Keratinocyte (primary cell): ENCODE measurements at places on chromosomes 2 and 18.

GRCh38 chr2:21607572-21607971 lies 483.8 kb downstream of the TDRD15 start:
- no peak for DNase-seq

- no peak for DNase-seq
Observed at GRCh38 chr2:121665504-121665903, 16.2 kb upstream of the CLASP1 start.

DNA sequence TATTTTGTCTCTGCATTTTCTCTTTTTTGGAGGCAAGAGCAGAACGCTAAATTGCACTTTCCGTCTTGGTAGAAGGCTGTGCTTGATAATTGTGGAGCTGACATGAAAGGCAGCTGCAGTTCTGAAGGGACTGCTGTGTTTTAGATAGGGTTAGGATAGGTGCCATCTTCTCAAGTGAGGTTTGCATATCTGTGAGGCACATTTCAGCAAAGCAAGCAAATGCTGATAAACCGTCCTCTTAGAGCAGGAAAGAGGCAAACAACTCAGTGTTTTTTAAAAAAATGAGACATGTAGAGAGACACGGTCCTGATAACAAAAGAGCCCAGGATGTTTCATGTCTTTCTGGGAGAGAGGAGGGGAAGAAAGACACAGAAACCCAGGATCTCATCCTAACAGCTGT lies 217.7 kb downstream of the SOCS6 start:
- DNase-seq = no peak

DNA sequence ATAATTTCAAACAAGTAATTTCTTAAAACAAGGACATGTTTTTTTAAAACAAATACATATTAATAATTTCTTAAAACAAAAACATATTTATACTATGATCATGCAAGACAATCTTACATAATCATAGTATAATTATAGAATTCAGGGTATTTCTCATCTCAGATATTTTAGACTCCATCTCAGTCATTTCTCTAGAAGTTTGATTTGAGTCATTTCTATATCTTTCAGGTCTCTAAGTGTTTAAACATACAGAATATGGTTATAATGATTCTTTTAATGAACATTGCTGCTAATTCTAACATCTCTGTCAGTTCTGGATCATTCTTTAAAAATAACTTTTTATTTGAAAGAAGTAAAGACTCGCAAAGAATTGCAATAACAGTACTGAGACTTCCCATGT lies 154.2 kb upstream of the KYNU start:
- DNase-seq = no peak

DNA sequence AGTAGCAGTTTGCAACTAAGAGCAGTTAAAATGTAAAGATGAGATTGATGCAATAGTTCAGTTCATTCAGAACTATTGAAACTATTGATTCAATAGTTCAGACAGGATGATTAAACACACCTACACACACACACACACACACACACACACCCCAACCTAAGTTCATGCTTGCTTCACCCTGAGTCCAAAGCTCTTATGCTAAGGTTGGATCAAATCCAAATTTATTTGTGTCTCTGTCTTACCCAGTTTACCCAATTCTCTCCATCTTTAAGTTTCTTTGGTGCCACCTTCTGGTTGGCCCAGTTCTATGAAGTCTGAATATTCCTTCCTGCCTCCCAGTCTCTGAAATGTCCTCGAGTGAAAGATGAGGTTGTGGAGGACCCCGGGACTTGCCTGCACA lies 5.1 kb downstream of the SERPINB8 start:
- no peak for DNase-seq

DNA sequence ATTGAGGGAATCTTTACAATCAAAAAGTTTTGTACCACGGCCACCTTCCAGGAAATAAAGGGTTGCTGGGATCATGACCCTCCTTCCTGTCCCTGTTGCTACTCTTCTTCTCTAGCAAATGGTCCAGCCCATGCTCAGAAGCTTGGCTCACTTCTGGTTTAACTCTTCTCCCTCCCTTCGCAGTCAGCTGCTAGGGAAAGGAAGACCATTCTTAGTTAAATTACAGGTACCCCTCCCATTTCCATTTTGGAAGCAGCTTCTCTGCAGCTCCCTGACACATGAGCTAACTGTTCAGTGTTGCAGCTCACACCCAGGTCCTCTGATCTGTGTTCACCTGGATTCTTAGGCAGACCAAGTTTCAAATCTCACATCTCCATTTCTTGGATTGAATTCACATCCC lies 100.3 kb downstream of the DOCK10 start:
- no peak for DNase-seq

DNA sequence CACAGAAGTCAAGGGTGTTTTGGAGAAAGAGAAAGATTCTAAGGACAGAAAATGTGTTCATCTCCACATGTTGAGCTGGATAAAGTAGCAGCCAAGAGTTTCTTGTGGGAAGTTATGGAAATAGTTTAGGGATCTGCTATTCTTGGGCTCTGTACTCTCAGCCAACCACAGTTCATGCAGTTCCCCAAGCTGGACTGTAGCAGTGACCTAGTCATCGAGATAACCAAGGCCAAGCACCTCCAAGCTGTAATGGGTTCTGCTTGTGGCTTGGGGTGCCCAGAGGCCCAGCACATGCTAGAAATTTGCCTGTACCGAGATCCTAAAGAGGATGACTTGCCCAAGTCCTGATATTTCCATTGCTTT lies 91.9 kb upstream of the RASGRP3 start:
- DNase-seq = no peak

DNA sequence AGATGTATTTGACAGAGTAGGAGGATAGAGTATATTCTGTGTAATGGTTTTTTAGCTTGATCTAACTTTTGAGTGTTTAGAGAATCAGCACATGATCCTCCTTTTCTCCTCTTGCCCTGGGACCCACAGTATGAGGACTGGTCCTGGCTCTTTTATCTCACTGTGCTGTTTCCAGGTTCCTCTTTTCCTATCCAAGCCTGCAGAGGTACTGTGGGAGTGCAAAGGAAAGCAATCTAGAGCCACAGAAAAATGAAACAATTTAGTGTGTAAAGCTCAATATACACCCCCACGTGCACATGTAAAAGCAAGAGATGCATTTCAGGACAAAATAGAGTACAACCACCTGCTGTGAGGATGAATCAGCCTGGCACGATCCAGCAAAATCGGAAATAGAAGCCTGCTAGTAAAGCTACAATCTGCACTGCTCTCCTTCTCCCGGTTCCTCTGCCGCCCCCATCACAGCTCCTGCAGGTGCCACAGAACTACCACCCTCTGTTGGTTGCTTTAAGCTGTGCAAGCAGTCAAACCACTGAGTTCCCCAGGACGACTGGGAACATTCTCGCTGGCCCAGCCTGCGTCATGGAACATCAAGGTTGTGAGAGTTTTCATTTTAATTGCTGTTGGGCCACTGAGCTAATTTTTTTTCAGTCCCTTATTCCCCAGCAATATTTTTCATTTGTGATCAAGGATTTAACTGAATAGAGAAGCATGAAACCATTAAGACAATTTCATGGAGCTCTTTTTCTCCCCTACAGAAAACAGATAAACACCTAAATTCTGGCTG lies 47.8 kb upstream of the MAPRE3 start:
- DNase-seq = no peak

- DNase-seq = no peak
Observed at GRCh38 chr2:129248198-129248597, 731.3 kb upstream of the RAB6C start.
